T-helper 9 cell (primary cell): ENCODE measurements at places on chromosomes 6 and 20.

DNA sequence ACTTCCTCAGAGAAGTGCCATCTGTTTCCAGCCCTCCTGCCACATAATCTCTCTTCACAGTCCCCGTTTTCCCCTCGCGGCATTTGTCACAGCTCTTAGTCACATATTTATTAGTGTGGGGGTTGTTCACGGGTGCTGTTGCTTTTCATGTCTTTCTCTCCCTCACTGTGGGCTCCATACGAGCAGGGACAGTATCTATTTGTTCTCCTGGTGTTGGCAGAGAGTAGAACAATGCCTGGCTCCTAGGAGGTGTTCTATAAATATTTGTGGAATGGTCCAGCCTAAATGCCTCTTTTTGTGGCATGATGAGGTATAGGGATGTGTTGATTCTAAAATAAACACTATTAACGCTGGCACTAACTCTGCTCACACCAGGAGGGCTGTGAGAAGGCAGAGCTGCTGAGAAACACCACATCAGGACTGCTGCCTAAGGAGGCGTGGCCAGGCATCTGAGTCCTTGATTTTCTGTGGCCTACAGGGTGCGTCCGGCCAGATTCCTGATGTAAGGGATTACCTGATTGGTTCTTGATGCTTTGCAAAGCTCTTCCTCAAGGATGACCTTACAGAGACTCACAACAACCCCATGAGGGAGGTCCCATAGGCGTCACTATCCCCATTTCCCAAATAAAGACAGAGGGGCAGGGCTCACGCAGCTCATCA, 219.8 kb upstream of the ARID1B start:
- DNase-seq: no peak

DNA sequence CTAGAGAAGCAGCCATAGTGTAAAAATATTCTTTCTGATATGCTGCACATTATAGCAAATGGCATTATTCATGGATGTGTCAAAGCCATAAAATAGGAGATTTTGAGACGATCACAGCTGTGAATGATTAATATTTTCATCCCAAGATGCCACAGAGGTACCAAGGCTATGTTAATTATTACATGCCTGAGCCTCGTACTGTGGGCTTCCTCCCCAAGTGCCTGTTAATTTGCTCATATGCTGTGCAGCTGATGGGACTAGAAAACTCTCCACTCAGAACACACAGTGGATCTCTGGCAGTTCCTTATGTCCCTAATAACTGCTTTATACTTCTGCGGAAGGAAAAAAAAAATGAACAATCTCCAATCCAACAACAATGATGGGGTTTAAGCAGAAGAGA, 184.9 kb upstream of the TSHZ2 start:
- DNase-seq: no peak

GRCh38 chr6:13764996-13765395, 49.4 kb downstream of the MCUR1 start:
- DNase-seq: no peak

- no peak for DNase-seq
Observed at GRCh38 chr6:98838032-98838431, 3.7 kb downstream of the POU3F2 start.

DNA sequence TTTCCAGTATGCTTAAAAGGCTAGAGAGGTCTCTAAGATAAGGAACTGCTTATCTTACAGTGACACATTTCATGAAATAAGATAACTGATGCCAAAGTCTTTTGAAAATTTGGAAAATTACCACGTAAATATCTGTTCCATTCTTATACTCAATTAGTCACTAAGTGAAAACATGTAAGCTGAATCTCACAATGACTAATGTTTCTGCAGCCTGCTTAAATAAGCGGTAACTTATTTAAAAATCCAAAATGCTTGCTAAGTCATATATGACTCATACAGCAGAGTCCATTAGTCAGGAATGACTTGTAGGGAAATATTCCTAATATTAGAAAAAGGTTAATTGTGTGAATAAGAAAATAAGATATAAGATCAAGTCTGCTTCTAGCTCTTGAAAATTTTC, 27.8 kb upstream of the LGSN start:
- DNase-seq: no peak
